ENCODE measurements at places on chromosomes 6 and 20.

DNA sequence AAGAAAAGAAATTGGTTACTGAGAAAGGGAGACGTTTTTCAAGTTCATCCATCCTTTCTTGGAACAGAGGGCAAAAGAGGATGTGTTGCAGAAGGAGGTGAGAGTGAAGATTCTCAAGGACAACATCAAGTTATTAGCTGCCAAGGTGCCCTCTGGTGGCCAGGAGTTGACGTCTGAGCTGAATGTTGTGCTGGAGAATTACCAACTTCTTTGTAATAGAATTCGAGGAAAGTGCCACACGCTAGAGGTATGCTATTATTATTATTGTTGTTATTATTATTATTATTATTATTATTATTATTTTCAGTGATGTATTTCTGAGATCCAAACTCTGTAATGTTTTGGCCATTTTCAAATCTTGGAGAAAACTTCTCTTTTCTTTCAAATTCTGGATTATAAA lies 197.0 kb downstream of the UTRN start:
- DNase-seq, result peak; percentile 58

DNA sequence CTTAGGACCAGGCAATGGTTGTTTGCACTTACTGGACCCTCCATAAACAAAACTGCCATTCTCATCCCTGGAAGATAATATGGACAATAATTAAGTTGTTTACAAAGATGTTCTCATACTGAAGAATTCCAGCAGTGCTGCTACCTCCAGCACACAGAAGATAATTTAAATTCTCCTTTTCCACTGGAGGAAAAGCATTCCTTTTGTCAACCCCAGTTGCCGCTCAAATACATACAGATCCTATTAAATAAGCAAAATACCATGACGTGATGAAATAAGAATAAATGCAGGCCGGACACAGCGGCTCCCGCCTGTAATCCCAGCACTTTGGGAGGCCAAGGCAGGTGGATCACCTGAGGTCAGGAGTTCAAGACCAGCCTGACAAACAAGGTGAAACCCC lies 54.5 kb upstream of the IPCEF1 start:
- no peak for DNase-seq

DNA sequence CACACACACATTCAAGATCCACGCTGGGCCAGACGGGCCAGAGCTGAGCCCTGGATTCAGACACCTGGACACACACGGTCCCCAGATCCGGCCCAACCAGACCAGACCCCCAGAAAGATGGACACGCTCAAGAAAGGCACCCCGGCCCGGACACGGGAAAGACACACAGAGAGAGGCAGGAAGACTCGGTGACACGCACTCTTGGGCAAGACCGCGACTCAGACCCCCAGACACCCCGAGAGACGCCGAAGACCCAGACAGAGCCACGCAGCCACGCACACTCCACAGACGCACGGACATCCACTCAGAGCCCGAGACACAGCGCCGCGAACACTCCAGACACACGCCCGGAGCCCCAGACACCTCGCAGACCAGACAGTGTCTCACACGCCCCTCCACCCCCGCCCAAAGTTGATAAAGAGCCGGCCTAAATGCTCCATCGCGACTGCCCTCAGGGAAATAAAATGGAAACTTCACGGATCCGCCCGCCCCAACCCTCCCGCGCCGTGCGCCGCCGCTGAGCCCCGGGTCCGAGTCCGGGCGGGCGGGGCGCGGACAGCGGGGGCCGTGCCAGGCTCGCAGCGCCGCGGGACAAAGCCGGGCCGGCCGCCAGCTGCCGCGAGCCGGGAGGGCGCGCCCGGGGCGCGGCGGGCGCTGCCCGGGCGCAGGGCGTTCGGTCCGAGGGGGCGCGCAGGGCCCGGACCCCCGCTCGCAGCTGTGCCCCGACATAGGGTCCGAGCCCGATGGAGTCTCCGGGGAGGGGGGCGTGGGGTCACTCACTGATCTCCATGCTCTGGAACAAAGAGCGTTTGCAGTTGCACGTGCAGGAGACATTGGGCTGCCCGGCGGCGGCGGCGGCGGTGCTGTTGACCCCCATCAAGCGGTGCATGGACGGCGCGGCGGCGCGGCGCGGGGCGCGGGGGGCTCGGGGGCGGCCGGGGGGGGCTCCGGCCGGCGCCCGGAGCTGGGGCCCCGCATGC lies 831 bp downstream of the PMEPA1 start:
- DNase-seq, result no peak

- no peak for DNase-seq
These were observed 85.2 kb downstream of the MDGA1 start for GRCh38 chr6:37612475-37612874.

DNA sequence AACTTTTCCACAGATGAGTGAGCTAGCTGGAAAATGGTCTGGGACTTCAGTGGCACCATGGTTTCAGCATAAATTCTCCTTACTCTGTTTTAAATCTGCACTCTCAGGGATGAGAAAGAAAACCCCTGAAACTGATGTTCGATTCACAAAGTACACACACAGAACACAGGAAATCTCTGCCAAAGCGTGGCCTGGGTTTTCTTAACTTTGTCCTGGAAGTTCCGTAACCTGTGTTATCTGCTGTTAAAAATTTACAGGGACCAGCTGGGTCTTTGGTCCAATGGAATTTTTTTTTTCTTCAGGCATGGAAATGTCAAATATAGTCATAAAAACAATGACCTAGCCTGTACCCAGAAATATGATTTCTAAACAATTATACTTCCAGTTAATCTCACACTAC lies 7.3 kb downstream of the SCML4 start:
- DNase-seq, result no peak

DNA sequence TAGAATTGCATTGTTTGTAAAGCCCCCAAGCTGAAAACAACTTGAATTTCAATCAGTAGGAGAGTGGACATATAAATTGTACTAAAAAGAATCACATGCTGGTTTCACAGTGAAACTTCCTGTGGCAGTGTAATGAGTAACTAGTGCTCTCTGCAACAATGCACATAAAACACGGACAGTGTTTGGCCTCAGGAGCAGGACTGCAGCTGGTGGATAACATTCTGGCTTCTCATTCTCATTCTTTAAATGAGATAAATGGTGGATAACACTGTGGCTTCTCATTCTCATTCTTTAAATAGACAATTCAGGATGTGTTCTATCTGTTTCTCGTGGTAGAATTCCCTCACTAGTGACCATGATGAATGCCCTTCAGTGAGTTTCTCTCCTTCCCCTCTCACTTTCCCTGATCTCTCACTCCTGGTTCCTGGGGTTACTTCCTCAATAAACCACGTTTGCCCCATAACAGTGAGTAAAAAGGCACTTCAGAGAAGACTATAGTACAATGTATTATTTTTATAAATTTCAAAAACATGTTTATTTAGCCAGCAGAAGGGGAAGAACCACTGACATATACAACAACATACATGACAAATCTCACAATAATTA lies 59.9 kb downstream of the SLC22A2 start:
- no peak for DNase-seq

DNA sequence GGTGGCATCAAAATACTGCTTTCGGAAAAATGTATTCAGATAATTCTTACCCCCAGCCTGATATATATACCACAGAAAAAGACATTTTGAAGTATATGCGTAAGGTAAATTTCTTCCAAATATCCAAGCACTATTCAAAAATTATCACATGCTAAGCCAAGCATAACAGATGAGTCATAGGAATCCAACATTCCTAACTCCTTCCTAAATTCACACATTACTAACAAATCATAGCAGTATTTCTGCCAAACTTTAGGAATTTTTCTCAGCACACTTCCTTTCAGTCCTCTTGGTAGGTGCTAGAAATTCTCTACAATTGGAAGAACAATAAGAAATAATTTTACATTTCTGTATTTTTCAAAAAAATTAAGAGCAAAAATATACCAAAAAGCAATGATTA lies 417.5 kb downstream of the EYS start:
- DNase-seq, result no peak

GRCh38 chr6:32154514-32155161 lies 697 bp downstream of the PPT2 start:
- peak; percentile 74 for DNase-seq

- no peak for DNase-seq
These were observed 79.1 kb upstream of the MAN1A1 start for GRCh38 chr6:119428633-119429032.

DNA sequence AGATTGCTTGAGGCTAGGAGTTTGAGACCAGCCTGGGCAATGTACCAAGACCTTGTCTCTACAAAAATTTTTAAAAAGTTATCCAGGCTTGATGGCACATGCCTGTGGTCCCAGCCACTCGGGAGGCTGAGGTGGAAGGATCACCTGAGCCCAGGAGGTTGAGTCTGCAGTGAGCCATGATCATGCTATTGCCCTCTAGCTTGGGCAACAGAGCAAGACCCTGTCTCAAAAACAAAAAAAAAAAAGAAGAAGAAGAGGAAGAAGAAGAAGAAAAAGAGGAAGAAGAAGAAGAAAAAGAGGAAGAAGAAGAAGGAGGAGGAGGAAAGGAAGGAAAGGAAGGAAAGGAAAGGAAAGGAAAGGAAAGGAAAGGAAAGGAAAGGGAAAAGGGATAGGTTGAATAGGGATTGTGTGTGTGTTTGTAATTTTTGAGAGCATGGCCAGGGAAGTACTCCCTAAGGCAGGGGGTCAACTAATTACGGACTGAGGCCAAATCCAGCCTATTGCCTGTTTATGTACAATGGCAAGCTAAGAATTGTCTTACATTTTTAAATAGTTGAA lies 43.0 kb upstream of the ZNF217 start:
- DNase-seq, result no peak

DNA sequence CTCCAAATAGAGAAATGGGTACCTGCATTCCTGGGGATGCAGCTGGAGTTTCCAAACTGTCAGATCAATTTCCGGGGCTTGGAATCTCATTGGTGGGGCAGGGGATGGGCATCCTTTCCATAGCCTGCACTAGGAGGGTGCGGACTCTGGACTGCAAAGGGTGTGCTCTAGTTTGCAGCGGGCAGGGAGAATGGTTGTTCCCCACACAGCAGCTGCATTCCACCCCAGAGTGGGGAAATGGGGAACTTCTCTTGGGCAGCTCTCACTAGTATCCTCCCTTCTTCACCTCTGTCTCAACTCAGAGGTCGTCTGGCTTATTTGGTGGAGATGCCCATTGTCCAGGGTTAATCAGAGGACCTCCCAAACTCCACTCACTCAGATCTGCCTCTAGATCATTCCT lies 34.5 kb upstream of the CDKN1A start:
- DNase-seq, result no peak

GRCh38 chr6:150068720-150069648 lies at the start of gene ULBP3:
Gene ULBP3, minus strand, starts transcription at chr6:150069121. Its CDS starts 55 bp downstream, at chr6:150069066.
- DNase-seq, result peak; percentile 72

DNA sequence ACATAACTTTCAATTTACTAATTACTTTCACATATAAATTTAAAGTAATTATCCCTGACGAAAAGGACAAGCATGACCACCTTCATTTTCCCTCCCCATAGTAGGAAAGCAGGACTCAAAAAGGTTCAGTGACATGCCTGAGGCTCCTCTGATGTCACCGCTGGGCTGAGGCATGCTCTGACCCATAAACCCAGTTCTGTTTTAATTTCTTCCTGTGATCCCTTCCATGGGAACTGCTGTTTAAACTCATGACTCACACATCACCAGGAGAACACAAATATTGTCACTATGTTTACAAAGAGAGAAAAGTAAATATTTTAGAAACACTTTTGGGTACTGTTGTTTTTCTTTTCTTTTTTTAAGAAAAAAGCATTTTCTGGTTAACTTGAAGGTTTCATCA lies 38.0 kb upstream of the NR2E1 start:
- DNase-seq, result no peak

GRCh38 chr6:28167068-28167467 lies 25.4 kb downstream of the ZKSCAN8 start:
- no peak for DNase-seq

DNA sequence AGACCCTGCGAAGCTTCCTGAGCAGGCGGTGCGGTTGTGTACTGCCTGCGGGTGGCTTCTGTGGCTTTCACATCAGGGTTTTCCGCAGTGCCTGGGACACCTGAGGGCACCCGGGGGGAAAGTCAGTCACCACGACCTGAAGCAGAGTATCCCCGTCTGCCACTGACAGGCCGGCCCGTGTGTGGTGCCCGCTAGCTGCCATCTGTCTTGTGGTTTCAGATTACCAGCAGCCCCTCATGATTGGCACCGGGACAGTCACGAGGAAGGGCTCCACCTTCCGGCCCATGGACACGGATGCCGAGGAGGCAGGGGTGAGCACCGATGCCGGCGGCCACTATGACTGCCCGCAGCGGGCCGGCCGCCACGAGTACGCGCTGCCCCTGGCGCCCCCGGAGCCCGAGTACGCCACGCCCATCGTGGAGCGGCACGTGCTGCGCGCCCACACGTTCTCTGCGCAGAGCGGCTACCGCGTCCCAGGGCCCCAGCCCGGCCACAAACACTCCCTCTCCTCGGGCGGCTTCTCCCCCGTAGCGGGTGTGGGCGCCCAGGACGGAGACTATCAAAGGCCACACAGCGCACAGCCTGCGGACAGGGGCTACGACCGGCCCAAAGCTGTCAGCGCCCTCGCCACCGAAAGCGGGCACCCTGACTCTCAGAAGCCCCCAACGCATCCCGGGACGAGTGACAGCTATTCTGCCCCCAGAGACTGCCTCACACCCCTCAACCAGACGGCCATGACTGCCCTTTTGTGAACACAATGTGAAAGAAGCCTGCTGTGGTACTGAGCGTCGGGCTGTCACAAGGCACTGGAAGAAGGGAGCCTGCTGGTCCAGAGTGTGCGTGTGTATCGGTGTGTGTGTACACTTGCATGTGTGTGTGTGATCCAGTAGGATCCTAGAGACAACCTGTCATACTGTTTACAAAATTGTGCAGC lies 54.4 kb downstream of the GOPC start:
- no peak for DNase-seq

DNA sequence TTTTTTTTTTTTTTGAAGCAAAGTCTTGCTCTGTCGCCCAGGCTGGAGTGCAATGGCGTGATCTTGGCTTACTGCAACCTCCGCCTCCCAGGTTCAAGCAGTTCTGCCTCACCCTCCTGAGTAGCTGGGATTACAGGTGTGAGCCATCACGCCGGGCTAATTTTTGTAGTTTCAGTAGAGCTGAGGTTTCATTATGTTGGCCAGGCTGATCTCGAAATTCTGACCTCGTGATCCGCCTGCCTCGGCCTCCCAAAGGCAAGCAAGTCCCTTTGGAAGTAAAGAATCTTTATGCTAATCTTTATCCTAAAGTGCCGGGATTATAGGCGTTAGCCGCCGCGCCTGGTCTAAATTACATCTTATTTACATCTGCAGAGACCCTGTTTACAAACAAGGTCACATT lies 1.5 kb downstream of the PSMG4 start:
- no peak for DNase-seq

DNA sequence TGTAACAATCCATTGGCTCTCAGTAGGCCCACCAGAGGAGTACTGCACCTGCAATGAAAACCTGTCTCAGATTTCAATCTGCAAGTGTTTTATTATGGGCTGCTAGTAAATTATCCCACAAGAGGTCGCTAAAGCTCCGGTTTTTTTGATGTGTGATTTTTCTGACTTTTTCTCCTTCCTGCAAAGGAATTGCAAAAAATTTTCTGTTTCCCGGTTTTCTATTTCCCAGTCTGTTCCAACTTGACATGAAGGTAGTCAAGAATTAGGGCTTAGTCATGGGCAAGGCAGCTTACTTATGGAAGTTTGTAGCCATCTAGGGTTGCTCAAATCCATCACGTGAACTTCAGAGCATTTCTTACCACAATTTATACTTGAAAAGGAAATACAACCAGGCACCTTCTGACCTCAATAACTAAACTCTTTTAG lies 38.5 kb upstream of the AHI1 start:
- DNase-seq, result peak; percentile 54

GRCh38 chr20:38728911-38729642 lies 4.8 kb downstream of the SLC32A1 start:
- DNase-seq, result no peak

All from MM.1S (cell line).